Hair follicle dermal papilla cell (primary cell): ENCODE measurements at places on chromosomes 13 and 19. TPM values are rescaled to one million over a fixed set of nuclear protein-coding genes. Genes with fewer than 3 reads are reported as not detected.

The C19orf85 gene
- total RNA-seq = not detected in 2 replicates

The KLF1 gene
- total RNA-seq = not detected in 2 replicates

The MAP4K1 gene
- not detected in 2 replicates for total RNA-seq

The ZNF431 gene
- total RNA-seq = 4.4 and 5.5 TPM in 2 replicates

The TPTE2 gene
- total RNA-seq = not detected in 2 replicates

The ZNF845 gene
- total RNA-seq = 8.7 and 10.2 TPM in 2 replicates

The REXO1 gene
- total RNA-seq = 12.5 and 15.3 TPM in 2 replicates

The ZNF235 gene
- total RNA-seq = 5.7 and 7.5 TPM in 2 replicates

The ZSCAN5A gene
- 7.5 and 7.8 TPM in 2 replicates for total RNA-seq

The GNG14 gene
- not detected in 2 replicates for total RNA-seq

The ZNF443 gene
- total RNA-seq = 1.8 TPM in 2 replicates

The SIGLEC8 gene
- total RNA-seq = not detected in 2 replicates

The FFAR1 gene
- total RNA-seq = not detected in 2 replicates

The KLK14 gene
- total RNA-seq = not detected in 2 replicates

The ZNF792 gene
- total RNA-seq = 3.4 and 5.2 TPM in 2 replicates

The RASL11A gene
- total RNA-seq = 1.1 and 2.1 TPM in 2 replicates

The CDKN2D gene
- total RNA-seq = 3.4 and 5.1 TPM in 2 replicates

The DACT3 gene
- total RNA-seq = 9.7 and 10.7 TPM in 2 replicates

The ELAVL3 gene
- total RNA-seq = 0.73 TPM in 1 of 2 replicates, not detected in the other

The ERICH6B gene
- total RNA-seq = not detected in 2 replicates

The ESD gene
- total RNA-seq = 101 and 111 TPM in 2 replicates

The LILRB5 gene
- total RNA-seq = not detected in 2 replicates

The ZNF541 gene
- not detected in 2 replicates for total RNA-seq

The DACH1 gene
- total RNA-seq = not detected in 2 replicates

The ZNF865 gene
- total RNA-seq = 1.7 and 2.4 TPM in 2 replicates

The SAMD1 gene
- total RNA-seq = 18.9 and 28.9 TPM in 2 replicates

The CNMD gene
- not detected in 2 replicates for total RNA-seq

The CATSPERD gene
- total RNA-seq = under 0.01 TPM in 1 of 2 replicates, not detected in the other

The LYPD4 gene
- total RNA-seq = not detected in 2 replicates
